ENCODE measurements at places on chromosomes 6 and 20.

GRCh38 chr6:161882196-161882765 lies 608.4 kb upstream of the AGPAT4 start:
- DNase-seq = no peak

DNA sequence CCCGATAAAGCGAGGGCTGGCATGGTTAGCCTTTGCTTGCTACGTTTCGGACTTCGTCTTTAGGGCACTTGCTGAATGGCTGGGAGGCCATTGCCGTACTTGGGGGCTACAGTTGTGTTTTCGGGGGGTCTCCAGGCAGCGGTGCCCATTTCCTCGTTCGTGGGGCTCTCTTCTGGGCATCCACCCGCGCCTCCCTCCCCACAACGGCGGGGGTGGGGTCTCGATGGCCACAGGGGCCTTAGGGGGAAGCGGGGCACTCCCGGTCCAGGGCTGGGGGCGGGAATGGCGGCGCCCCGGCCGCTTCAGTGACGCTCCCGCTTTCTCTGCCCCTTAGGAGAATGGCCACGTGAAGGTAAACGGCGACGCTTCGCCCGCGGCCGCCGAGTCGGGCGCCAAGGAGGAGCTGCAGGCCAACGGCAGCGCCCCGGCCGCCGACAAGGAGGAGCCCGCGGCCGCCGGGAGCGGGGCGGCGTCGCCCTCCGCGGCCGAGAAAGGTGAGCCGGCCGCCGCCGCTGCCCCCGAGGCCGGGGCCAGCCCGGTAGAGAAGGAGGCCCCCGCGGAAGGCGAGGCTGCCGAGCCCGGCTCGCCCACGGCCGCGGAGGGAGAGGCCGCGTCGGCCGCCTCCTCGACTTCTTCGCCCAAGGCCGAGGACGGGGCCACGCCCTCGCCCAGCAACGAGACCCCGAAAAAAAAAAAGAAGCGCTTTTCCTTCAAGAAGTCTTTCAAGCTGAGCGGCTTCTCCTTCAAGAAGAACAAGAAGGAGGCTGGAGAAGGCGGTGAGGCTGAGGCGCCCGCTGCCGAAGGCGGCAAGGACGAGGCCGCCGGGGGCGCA lies 2.4 kb downstream of the MARCKS start:
- DNase-seq = peak; percentile 63

DNA sequence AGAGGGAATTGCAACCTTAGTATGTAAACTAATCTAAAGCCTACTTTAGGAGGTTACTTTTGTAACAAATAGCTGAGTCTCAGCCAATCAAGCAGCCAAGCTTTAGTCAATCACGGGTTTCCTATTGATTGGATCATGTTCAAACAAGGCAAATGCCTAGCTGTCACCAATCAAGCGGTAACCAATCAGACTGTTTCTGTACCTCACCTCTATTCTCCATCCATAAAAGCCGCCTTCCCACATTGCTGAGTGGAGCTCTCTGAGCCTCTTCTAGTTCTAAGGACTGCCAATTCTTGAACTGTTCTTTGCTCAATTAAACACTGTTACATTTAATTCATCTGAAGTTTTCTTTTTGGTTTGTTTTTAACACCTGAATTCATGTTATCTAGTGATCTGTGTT lies 148.4 kb upstream of the BMP5 start:
- DNase-seq = no peak

DNA sequence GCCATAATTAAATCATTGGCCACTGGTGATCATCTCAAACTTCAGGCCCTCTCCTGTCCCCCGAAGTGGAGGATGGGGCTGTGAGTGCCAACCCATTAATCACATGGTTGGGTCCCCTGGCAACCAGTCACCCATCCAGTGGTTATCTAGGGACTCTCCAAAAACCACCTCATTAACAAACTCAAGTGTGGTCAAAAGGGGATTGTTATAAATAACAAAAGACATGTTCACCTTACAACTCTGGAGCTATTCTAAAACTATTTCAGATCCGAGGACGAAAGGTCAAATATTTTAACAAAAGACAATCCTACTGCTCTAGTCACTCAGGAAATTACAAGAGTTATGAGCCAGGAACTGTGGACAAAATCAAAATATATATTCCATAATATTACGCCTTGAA lies 95.5 kb upstream of the PRND start:
- DNase-seq = no peak

DNA sequence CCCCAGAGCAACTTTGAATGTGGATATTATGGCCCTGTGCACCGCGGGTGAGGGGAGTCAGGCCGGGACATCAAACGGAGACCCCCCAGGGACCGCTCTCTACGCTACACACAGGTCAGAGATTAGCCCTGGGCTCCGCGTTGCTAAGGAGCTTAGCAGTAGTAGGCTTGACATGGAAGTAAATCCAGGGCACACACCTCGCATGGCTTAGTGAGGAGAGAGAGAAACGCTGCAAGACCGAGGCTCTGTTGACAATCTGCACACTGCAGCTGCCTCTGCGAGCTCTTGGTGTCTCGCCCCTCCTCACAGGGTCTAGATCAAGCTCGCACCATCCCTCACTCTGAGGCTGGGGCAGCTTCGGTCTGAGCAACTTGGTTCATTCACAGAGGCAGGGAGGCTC lies 116.1 kb upstream of the CDH4 start:
- no peak for DNase-seq

- peak; percentile 31 for DNase-seq
Observed at GRCh38 chr6:43803783-43804549, 34.0 kb downstream of the VEGFA start.

DNA sequence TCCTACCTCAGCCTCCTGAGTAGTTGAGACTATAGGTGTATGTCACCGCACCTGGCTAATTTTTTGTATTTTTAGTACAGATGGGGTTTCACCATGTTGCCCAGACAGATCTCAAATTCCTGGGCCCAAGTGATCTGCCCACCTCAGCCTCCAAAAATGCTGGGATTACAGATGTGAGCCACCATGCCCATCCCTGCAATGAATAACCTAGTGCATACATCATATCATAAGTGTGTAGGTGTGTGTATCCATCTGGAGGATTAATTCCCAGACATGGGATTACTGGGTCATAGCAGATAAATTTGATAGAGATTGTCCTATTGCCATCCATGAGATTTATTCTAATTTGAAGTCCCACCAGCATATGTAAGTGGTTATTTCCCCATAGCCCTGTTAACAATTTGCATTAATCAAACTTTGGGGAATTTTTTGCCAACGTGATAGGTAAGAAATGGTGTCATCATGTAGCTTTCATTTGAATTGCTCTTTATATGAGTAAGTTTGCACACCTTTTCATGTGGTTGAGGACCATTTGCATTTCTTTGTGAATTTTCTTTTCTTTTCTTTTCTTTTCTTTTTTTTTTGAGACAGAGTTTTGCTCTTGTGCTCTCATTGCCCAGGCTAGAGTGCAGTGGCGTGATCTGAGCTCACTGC lies 29.9 kb upstream of the BACH2 start:
- DNase-seq = no peak

DNA sequence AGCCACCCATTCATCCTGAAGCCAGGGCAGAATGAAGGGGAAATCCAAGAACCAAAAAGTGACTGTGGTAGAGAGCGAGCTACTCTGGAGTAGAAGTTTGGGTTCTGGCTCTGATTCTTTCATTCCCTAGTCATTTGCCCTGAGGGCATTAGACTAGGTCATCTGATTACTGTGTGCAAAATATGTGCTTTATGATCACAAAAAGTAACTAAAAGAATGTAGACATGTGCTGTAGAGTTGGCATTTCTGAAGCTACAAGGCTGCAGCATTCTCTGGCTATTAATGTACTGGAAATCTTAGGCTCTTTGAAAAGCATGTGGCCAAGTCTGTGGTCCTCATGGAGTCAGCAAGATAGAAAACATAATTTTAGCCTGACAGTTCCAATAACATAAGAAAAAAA lies 94.2 kb downstream of the TBC1D7 start:
- no peak for DNase-seq

DNA sequence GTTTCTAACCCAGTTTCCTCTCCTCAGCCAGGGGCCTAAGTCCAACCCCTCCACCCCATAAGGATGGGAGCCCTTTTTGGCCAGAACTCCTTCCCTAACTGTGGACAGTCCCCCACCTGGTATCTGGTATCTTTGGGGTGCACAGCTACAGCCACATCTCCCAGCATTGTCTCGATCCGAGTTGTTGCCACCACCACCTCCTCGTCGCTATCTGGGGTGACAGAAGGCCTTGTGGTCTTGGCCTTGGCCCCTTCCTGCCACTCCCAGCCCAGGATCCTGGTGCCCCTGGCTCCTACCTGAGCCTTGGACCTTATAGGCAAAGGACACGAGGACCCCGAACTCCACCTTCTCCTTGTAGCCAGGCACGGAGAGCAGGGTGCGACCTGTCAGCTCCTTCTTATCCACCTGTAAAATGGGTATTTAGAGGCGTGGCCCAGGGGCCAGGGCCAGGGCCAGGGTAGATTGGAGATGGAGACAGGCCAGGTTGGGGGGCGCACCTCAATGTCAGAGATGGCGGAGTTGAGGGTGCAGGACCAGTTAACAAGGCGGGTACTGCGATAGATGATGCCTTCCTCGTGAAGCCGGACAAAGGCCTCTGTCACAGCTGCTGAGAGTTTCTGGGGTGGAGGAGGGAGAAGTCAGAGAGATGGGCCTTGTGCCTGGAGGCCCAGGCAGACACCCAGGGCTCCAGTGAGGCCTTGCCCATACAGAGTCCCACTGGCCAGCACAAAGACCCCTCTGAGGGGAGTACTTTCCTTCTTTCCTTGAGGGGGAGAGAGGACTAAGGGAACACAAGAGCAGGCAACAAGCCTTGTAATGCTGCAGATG lies 7.2 kb upstream of the VWA7 start:
- DNase-seq = no peak
